ENCODE measurements at places on chromosomes 3 and 15. TPM values are rescaled to one million over a fixed set of nuclear protein-coding genes. Genes with fewer than 3 reads are reported as not detected.

ITPR1 gene
- 45.9 TPM for total RNA-seq

DNA sequence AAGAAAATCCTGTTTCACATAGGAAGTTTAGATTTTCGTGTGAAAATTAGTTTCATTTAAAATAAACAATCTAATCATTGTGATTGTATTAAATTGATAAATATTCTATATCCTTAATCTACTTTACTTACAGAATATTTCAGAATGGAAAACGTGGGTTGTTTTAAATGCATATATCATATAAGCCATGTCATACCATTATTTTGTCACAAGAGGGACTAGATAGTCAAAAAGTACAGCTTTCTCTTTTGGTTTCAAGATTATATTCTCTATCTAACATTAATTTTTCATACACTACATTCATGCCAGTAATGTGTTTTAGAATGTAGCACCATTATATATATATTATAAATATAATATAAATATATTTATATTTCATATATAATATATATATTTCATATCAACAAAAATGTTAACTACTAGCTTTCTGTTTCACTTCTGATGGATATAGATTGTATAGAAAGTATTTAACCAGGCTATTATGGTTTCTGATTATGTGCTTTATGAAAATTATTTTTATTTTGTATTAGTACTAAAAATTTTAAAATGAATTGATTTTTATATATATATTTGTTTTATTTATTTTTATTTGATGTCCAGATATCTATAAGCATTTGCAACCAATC, 45.3 kb downstream of the OSTN start:
- H3K36me3 ChIP-seq = no peaks in the 10 kb centered on the region
- DNase-seq = no peak
- no peak overlapping the region for H3K4me3 ChIP-seq

DNA sequence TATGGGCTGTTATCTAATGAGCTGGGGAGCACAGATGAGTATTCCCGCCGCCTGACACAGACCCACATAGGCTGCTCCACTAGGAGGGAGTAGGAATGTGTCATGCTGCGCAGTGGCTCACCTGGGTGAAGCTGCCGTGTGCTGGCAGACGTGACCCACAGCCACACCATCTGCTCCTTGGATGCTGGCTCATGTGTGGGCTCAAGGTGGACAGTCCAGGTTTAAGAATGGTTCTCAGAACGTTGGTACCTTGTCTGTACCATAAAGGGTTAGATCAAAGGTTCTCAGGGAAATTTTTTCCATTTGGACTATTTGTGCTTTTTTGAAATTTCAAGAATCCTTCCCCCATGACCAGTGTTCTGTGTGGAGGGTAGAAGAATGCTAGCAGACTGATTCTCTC, 338.9 kb upstream of the TRIM42 start:
- no peak for DNase-seq
- no peaks in the 10 kb centered on the region for H3K4me1 ChIP-seq
- peaks cover 3% of the 10 kb centered on the region for H3K27me3 ChIP-seq

FOXP1 gene
- total RNA-seq = 113 TPM

DNA sequence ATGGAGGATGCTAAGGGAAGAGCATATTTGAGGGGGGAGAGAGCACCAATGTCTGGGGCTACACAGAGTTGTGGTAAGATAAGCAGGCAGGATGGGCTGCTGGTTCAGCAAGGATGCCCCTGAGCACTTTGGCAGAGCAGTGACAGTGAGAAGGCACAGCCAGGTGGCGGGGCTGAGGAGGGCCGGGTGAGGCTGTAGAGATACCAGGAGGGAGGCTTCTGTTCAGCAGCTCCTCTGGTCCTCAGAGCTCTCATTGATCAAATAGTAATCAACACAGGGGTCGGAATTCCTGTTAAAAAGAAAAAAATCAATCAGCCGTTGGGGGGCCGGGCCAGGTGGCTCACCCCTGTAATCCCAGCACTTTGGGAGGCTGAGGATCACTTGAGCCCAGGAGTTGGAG, 11.5 kb upstream of the XIRP1 start:
- DNase-seq = no peak
- peaks cover 22% of the 10 kb centered on the region for H3K27me3 ChIP-seq
- peaks cover 9% of the 10 kb centered on the region for H3K4me1 ChIP-seq
- no peak overlapping the region for H3K27ac ChIP-seq
- H3K4me3 ChIP-seq = no peak overlapping the region
- H3K36me3 ChIP-seq = no peaks in the 10 kb centered on the region

PRKCD gene
- total RNA-seq = 37.4 TPM

GRCh38 chr3:141524988-141525387, 38.2 kb downstream of the RASA2 start:
- H3K36me3 ChIP-seq = peaks cover 14% of the 10 kb centered on the region
- H3K27me3 ChIP-seq = no peaks in the 10 kb centered on the region
- no peak overlapping the region for H3K4me3 ChIP-seq

DNA sequence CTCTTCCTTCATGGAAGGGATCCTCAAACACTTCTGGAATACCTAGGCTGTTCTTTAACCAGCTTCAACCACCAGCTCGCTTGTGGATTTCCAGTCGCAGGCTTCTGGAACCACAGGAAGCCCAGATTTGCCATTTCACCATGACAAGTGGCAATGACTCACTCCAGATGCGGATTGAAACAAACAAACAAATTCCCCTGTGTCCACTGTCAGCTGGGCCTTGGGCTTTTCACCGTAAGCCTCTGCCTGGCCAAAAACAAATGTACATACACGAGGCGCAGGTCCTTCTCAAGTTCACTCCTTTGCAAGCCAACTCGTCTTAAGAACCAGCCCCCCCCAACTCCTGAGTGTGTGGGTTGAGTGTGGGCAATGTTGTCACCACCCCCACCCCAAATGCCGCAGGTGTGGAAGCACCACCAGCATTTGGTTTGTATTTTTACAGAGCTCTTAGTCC, 8.8 kb downstream of the BCL6 start:
- H3K27me3 ChIP-seq = peaks cover 5% of the 10 kb centered on the region
- peak overlapping the region; percentile 87 for H3K27ac ChIP-seq
- peaks cover 18% of the 10 kb centered on the region for H3K36me3 ChIP-seq
- DNase-seq = peak; percentile 27
- peak overlapping the region; percentile 97 for H3K4me3 ChIP-seq

GRCh38 chr3:72177075-72178050, 392.4 kb upstream of the PROK2 start:
- DNase-seq = no peak
- peaks cover 4% of the 10 kb centered on the region for H3K27me3 ChIP-seq
- H3K27ac ChIP-seq = no peak overlapping the region
- peaks cover 13% of the 10 kb centered on the region for H3K4me1 ChIP-seq
- H3K4me3 ChIP-seq = no peak overlapping the region
- H3K36me3 ChIP-seq = no peaks in the 10 kb centered on the region

- peaks cover 75% of the 10 kb centered on the region for H3K27me3 ChIP-seq
- peak; percentile 70 for DNase-seq
- peaks cover 3% of the 10 kb centered on the region for H3K36me3 ChIP-seq
- no peaks in the 10 kb centered on the region for H3K4me1 ChIP-seq
These were observed 119.9 kb downstream of the LMLN start for GRCh38 chr3:198079771-198080520.

FEM1B gene
- 54.2 TPM for total RNA-seq

CAPN3 gene
- 12.3 TPM for total RNA-seq

- no peaks in the 10 kb centered on the region for H3K4me1 ChIP-seq
- no peaks in the 10 kb centered on the region for H3K36me3 ChIP-seq
- no peak overlapping the region for H3K27ac ChIP-seq
- DNase-seq = no peak
- H3K27me3 ChIP-seq = no peaks in the 10 kb centered on the region
These were observed 372.0 kb downstream of the GABRG3 start for GRCh38 chr15:27342991-27343390.

GRCh38 chr15:74170875-74171578, 2.5 kb upstream of the ISLR start:
- peaks cover 14% of the 10 kb centered on the region for H3K27me3 ChIP-seq
- DNase-seq = peak; percentile 65
- no peak overlapping the region for H3K27ac ChIP-seq

COL7A1 gene
- 32.3 TPM for total RNA-seq

GRCh38 chr15:68700455-68701123, 120.1 kb downstream of the ANP32A start:
- peak overlapping the region; percentile 67 for H3K27ac ChIP-seq
- H3K4me1 ChIP-seq = peaks cover 29% of the 10 kb centered on the region
- H3K36me3 ChIP-seq = no peaks in the 10 kb centered on the region
- peak overlapping the region; percentile 62 for H3K4me3 ChIP-seq
- peaks cover 7% of the 10 kb centered on the region for H3K27me3 ChIP-seq

DNA sequence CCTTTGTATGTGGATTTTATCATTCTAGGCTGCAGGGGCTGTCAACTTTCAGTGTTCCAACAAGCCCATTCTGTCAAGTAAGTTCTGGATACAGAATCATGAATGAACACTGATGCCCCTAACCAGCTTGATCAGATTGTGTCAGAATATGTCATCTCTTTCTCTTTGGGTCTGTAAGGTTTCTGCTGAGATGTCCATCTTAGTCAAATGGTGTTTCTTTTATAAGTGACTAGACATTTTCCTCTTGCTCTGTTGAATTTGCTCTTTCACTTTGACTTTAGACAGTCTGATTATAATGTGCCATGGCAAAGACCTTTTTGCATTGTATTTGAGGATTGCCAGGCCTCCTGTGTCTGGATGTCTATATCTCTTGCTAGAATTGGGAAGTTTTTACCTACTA, 660.9 kb upstream of the CBLB start:
- no peaks in the 10 kb centered on the region for H3K36me3 ChIP-seq
- no peak overlapping the region for H3K27ac ChIP-seq
- H3K27me3 ChIP-seq = no peaks in the 10 kb centered on the region
- no peak for DNase-seq
- H3K4me3 ChIP-seq = no peak overlapping the region

GRCh38 chr15:97072545-97072944, 742.0 kb downstream of the NR2F2 start:
- H3K4me1 ChIP-seq = peaks cover 16% of the 10 kb centered on the region
- no peaks in the 10 kb centered on the region for H3K27me3 ChIP-seq
- H3K36me3 ChIP-seq = no peaks in the 10 kb centered on the region

DNA sequence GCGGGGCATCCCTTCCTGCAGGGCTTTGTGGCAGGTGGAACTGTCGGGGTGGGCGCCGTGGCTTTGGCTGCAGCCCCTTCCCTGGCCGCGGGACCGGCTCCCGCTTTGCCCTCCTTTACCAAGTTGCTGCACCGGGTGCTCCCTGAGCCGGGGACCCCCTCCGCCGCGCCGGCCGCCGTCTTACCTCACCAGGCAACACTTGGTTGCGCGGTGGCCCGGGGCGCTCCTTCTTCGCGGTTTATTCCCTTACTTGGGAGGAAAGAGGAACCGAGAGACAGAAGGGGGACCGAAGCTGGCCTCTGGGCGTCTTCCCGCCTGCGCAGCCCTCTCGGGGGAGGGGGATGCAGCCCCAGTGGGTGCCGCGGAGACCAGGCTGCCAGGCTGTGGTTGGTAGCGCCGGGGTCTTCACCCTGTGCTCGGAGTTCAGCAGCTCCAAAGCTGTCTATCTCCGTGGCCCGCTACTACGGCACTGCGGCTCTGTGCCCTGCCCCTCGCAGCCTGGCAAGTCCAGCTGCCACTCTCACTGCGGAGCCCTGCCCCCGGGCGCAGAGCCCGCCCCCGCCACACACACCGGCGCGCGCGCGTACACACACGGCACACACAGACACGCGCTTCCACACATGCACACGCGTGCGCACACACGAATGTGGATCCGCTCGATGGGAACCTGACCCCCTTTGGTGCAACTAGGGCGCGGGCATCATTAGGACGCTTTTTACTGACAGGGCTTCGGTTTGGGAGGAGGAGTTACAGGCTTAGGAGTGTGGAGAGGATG, at the start of gene DGKG:
Gene DGKG, minus strand, starts transcription at position 473 of the 775 bp plus-strand sequence. CDS start 41,775 bp downstream, outside the sequence.
- H3K4me3 ChIP-seq = peak within 1 kb of the TSS; percentile 82
- H3K4me1 ChIP-seq = peaks cover 10% of the 10 kb centered on the region
- H3K27me3 ChIP-seq = peaks cover 89% of the 10 kb centered on the region
- no peaks in the 10 kb centered on the region for H3K36me3 ChIP-seq

KLHL40 gene
- 0.12 TPM for total RNA-seq
